Heart left ventricle (tissue), 16 donors: ENCODE measurements at places on chromosomes 1 and 21. TPM values are rescaled to one million over a fixed set of nuclear protein-coding genes. Genes with fewer than 3 reads are reported as not detected.

DNA sequence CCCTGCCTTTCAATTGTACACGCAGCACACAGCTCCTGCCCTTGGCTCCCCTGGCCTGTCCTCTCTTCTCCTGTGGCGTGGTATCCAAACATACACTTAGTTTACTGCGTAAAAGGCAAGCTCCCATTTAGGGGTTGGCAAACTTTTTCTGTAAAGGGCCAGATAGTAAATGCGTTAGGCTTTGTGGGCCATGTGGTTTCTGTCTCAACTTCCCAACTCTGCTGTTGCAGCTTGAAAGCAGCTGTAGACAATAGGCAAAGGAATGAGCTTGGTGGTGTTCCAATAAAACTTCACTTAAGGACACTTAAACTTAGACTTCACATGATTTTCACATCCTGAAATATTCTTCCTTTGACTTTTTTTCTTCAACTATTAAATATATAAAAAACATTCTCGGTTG lies 63.3 kb downstream of the RHOU start:
- no peak for DNase-seq

DNA sequence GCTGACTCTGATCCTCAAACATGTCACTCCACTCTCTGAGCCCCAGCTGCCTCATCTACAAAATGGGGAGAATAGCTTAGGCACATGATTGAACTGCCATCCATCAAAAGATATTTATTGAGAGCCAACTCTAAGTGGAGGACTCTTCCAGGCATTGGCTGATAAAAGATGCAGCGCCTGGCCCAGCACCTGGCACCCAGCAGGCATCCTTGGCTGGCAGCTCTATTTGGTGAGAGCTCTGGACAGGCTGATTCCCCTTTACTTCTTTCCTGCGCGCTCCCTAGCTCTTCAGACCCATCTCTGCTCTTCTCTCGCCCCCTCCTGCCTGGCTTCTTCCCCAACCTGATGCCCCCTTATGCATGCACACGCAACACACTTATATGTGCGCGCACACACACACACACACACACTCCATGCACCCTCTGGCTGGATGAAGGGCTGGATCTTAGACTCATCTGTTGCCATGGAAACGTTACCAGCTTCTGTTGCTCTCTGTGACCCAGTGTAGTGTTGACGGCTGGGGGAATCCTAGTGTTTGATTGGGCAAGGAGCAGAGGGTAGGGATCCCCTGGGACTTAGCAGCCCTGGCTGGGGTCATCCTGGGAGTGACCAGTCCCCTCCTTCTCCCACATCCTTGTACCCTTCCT lies 49.3 kb downstream of the VWA5B1 start:
- DNase-seq: no peak

DNA sequence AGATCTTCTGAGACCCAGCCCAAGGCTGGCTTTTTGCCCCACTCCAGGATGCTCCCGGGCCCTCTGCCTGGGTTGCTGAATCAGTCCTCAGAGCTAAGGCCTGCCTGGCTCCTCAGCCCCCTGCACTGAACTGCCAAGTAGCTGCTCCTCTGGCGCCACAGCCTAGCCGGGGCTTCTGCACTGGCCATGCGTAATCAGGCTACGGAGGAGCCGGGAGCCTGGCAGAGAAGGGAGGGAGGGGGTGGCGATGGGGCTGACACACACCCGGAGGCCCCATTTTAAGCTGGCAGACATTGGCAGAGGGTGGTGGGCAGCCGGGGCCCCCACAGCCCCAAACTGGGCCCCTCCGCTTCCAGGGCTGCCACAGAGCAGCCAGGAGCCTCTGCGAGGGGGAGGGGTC lies 38.7 kb downstream of the ALPL start:
- no peak for DNase-seq

DNA sequence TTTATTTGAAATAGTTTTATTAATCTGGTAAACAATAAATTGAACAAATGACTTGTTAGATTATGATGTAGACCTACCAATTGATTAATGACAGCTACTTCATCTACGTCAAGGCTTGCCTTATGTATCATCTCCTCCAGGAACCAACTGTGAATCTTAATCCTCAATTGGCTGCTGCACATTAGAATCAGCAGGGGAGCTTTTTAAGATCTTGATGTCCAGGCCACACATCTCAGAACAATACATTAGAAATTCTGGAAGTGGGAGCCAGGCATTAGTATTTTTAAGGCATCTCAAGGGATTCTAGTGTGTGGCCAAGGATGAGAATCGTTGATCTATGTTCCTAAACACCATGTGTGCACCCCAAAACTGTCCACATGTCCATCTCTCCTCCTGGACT lies 52.0 kb upstream of the LYPLAL1 start:
- DNase-seq: no peak

DNA sequence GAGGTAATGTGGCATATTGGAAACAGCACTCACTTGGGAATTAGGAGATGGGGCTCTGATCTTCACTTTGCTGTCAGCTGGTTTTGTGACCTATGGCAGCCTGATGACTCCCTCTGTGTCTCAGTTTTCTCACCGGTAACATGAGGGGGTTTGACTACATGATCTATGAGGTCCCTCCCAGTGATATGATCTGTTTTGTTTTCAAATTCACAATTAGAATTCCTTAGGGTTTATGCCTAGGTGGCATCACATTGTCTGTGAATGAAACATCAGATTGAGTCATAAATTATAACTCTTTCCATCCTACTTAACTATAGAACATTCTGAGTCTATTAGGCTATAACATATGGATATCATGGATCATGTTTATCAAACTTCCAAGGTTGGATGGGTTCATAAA lies 386.6 kb downstream of the PTBP2 start:
- no peak for DNase-seq

GRCh38 chr1:209080170-209080781 lies 503.2 kb upstream of the CAMK1G start:
- DNase-seq: no peak

GRCh38 chr1:247297263-247298123 lies 34.2 kb downstream of the ZNF496 start:
- DNase-seq: no peak

MXRA8 gene
- polyA plus RNA-seq: 17.7 TPM

DNA sequence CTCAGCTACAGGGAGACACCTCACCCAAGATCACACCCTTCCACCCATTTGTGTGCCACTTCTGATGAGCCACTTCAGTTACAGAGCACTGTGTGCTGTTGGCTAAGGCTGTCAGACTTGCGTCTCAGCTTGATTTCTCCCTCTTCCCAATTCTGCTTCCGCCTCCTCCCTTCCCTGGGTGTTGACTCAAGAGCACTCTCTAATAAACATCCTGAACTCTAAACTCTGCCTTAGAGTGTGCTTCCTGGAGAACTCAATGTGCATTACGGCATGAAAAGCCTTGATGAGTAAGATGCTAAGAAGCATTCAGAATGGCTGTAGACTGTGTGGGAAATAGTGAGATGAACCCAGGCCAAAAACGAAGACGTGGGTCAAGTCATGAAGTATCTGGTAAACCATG lies 54.9 kb upstream of the S1PR1 start:
- DNase-seq: no peak

SYCP1 gene
- polyA plus RNA-seq: not detected
